T follicular helper cell (primary cell): ENCODE measurements at places on chromosomes 16 and 17.

DNA sequence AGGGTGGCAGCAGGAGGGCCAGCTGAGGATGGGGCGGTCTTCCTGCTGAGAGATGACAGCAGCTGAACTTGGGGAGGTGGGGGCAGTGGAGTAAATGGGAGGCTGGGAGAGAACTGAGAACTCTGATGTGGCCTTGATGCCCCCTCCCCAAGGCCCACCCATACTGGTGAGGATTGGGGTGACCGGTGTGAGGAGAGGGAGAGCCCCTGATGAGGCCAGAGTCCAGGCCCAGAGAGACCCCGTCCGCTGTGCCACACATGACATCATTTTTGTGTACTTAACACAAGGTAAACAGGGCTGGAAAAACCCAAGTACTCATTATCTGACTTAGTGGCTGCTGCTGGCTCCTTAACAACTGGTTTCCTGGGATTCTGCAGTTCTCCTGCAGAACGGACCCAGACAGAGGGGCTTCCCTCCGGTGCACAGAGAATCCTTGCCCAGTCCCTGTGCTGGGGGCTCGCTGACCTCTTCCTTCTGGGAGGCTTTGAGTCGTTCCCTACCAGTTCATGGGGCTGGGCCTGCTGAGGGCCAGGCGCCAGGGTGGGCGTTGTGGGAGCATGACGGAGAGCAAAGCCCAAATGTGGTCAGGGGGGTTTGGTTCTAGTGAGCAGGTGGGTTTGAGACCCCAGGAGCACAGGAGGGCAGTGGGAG is 207.6 kb downstream of the RAB11FIP4 start:
- DNase-seq = no peak

- no peak for DNase-seq
Measured at GRCh38 chr17:3935140-3935542, 18.9 kb upstream of the P2RX1 start.

DNA sequence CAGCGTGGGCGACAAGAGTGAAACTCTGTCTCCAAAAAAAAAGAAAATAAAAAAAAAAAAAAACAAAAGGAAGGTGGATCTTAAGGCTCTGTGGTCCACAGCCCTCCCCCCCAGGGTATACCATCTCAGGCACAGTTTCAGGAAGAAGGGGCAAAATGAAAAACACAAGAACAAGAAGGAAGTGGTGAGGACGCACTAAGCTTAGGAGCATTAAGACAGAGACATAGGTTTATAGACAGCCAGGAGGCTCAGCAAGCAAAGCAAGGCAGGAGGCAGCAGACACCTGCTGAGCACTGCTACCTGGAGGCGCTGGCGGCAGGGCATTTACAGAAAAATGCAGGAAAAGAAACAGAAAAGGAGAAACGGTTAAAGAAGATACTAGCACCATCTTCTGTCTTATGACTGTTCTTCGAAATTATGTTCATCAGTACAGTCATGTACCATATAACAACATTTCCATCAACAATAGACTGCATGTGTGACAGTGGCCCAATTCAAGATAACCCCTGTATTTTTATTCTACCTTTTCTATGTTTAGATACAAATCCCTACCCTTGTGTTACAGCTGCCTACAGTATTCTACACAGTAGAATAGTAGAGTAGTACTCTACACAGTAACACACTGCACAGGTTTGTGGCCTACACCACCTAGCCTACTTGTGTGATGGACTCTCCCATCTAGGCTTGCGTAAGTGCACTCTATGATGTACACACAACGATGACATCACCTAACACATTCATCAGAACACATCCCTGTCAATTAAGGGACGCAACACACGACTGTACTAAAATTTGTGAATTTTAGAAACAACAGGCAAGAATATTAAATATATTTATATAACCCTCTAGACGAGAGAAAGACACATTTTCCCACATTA is 62.5 kb downstream of the XPO6 start:
- DNase-seq = peak; percentile 12

DNA sequence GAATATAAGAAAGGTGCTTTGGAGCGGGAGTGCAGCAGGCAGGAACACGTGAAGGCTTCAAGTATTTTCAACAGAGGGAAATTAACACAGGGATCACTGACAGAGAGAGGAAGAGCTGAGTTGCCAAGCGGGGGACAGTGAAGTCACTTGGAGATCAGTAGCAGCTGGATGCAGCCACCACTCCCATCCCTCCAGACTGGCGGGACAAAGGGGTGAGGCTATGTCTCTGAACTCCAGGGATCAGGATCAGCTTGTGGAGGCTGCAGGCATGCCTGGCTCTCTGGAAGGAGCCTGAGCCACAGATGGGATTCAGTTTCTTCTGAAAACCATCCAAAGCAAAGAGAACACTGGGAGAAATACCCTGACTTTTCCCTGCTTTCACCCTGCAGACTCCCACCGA is 113.7 kb upstream of the IRX3 start:
- no peak for DNase-seq

DNA sequence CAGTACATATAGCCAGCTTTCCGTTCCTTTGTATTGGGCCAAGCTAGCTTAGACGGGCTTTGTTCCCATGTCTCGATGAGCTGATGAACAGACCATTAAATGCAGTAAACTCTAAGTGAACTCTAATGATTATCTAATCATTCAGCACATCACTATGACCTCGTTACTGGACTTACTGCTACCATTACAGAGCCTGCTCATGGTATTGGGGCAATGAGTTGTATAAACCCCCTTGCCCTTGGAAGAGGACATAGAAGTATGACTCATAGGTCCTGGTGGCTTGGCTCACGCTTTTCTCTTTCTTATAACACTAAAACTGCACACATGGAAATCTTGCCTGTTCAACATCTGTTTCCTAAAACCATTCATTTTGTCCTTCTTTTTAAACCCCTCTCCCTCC is 93.6 kb upstream of the DYNLRB2 start:
- DNase-seq = no peak

DNA sequence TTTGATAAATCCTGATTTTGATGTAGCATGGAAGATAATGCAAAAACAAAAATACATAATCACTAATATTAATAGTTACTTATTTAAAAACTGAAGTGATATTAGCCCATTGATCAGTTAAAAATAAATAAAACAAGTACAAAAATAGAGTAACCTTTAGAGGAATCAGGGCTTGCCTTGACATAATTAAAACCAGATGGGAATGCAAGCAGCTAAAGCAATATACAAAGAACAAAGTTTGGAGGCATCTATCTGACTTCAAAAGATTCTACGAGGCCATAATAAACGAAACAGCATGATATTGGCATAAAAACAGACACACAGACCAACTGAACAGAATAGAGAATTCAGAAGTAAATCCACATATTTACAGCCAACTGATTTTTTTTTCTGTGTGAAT is 15.0 kb upstream of the HEATR3 start:
- DNase-seq = no peak

DNA sequence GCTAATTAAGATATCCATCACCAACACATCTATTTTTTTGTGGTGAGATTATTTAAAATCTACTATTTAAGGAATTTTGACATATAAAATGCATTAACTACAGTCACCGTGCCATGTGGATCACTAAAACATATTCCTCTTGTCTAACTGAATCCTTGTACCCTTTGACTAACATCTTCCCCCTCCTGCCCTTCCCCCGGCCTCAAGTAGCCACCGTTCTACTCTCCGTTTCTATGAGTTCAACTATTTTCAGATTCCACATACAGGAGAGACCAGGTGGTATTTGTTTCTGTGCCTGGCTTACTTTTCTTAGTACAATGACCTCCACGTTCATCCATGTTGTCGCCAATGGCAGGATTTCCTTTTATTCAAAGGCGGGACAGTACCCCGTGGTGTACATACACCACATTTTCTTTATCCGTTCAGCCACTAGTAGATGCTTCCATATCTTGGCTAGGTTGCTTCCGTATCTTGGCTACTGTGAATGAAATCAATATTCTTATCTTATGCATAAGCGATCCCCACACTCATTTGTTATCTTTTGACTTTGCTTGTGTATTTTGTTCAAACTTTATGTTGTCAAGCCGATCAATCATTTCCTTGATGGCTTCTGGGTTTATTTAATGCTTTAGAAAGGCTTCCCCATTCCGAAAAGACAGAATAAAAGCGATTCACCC is 134.7 kb downstream of the KCNJ12 start:
- no peak for DNase-seq

GRCh38 chr16:84851192-84852127 is 31.7 kb downstream of the CRISPLD2 start:
- no peak for DNase-seq

GRCh38 chr17:3688027-3688553 is 7.9 kb downstream of the P2RX5 start:
- no peak for DNase-seq

- no peak for DNase-seq
Measured at GRCh38 chr17:66889480-66890230, 54.7 kb downstream of the CACNG5 start.

- no peak for DNase-seq
Measured at GRCh38 chr16:58503166-58503862, 3.4 kb downstream of the NDRG4 start.

- no peak for DNase-seq
Measured at GRCh38 chr17:1197781-1198490, 18.2 kb upstream of the ABR start.

GRCh38 chr16:4323845-4324488 is 8.1 kb downstream of the GLIS2 start:
- DNase-seq = no peak

GRCh38 chr17:81891303-81891552 is 158 bp downstream of the ALYREF start:
- no peak for DNase-seq

DNA sequence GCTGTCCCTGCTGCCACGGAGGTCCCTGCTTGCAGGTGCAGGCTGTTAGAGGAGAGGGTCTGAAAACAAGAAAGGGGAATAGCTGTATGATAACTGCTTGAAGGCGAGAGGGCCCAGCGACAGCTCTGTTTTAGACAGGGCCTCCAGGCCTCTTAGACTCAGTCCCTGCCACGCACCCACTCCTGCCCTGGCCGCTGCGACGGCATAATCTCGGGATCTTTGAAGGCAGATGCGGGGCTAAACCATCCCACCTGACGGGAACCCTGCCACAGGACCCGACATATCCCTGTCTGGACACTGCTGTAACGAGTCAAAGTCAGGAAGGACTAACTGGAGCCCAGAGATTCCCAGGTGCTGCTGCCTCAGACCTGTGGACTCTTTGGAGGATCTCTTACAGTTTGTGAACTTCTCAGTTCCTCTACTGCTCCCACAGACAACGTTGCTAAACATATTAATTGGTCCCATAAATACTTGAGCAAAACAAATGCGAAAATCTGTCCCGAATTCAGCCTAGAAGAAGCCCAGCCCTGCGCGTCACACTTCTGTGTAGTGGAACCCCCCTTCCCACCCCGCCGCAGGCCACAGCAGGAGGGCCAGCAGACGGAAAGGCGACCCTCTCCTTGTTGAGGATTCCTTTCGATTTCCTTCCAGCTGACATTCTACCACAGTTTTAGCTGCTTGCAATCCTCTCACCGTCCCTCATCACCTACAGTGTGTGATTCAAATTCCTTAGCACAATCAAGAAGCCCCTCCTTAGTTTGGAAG is 998 bp upstream of the TMEM11 start:
- DNase-seq = no peak

GRCh38 chr17:2309338-2310154 is 5.8 kb downstream of the SRR start:
- DNase-seq = no peak

- DNase-seq = no peak
Measured at GRCh38 chr16:23408823-23409298, 44.1 kb downstream of the COG7 start.

GRCh38 chr16:4826526-4826925 is 20.6 kb downstream of the GLYR1 start:
- no peak for DNase-seq

- no peak for DNase-seq
Measured at GRCh38 chr16:29316761-29317183, 89.7 kb downstream of the NPIPB11 start.

GRCh38 chr17:57459286-57459915 is 203.1 kb downstream of the MSI2 start:
- no peak for DNase-seq

GRCh38 chr16:67278773-67279295 is 498 bp upstream of the PLEKHG4 start:
- peak; percentile 20 for DNase-seq

DNA sequence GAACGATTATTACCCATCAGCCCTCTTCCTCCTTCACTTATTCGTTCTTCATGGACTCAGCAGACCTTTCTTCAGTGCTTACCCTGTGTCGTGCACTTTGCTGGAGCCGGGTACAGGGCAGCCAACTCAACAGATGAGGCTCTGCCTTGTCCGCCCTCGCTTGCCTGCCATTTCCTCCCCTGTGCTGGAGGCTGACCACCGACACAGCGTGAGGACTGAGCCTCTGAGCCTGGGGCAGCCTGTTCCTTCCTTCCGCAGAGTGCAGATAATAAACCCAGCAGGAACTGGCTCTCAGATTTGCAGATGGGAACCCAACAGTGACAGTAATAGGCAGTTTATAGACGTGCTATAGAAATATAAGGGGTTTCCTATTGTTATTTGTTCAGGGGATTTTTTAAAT is 7.0 kb upstream of the SLC39A11 start:
- DNase-seq = no peak

DNA sequence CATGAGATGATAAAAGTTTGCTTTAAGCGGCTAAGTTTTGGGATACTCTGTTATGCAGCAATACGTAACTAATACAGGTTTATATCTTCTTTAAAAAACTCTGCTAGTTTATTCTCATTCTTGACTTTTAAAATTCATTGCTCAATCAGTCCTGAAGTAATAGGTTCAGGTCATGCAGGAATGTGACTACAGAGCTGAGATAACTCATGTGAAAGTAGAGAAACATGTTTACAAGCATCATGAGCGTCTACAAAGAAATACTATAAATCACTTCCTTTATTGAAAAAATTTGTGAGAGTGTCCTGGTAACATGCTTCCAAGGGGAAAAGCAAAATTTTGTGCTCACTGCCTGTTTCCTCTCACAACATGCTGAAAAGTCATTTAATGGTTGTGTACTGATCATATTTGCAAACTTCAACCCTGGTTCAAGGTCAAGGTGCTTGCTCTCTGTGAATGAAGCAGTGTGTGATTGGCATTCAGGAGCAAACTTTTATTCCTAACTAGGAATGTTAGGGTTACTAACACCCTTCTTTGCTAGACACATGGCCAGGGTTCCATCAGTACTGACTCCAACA is 12.5 kb upstream of the TMIGD1 start:
- DNase-seq = no peak

DNA sequence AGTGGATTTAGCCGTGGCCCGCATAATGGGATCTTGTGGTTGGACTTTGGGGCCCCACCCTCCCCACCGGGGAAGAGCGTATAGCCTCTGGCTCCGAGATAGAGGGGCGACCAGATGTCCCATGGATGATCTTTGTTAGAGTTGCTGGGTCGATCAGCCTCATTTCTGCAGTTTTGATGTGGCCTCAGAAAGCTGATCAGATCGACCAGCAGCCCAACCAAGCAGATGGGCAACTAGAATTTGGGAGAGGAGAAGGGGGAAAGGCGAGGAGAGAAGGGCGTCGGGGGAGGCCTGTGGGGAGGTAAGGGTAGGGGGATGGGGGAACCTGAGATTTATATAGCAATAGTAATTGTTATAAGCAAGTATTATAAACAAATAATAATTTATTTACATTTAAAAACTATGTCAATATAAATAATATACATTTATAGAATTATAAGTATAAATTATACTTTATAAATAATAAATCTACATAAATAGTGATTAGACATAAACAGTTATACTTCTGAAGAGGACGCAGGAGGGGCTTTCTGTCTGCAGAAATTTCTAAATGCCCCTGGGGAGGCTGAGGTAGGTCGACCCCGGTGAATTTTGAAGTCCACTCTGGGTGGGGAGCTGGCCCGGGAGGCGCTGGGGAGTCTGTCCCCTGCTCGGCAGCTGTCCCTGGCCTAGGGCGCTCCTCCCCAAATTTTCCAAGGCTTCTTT is 136.3 kb downstream of the KCNJ12 start:
- no peak for DNase-seq

- DNase-seq = peak; percentile 39
Measured at GRCh38 chr16:56617212-56618085, 8.1 kb upstream of the MT1E start.
